ENCODE measurements at places on chromosomes 7 and 10. TPM values are rescaled to one million over a fixed set of nuclear protein-coding genes. Genes with fewer than 3 reads are reported as not detected.

DNA sequence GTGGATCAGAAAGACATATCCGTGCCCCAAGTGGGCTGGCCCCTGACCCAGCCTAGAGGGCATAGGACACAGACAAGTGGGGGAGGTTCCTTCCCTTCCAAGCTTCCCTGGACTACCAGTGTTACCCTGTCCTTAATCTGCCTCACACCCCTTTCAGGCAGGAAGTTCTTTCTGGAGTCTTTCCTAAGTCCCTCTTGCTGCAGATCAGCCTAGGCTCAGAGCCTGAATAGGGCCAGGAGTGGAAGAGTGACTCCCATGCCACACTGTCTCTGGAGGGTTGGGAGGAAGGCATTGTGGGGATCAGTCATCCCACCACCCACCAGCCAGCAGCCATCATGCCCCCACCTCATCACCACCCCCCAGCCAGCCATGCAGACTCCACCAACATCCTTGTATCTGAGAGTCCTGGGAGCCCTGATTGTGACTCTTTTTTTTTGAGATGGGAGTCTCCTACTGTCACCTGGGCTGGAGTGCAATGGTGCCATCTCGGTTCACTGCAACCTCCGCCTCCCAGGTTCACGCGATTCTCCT is 22.6 kb downstream of the POLL start:
- DNase-seq, result no peak

- no peak for DNase-seq
Measured at GRCh38 chr7:78315119-78315518, 516.5 kb downstream of the PHTF2 start.

DNA sequence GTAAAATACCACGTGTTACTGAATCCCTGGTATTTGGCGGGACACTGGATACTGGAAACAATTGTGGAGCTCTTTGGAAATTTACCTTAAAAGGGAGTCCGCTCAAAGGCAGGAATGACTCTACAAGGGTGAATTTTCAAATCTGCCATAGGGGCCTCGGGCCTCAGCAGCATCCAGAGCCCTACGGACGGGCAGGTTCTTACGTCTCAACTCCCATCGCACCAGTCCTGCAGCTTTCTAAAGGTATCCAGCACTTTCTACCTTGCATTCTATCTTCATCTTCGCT is 248 bp downstream of the PSPH start:
- no peak for DNase-seq

DNA sequence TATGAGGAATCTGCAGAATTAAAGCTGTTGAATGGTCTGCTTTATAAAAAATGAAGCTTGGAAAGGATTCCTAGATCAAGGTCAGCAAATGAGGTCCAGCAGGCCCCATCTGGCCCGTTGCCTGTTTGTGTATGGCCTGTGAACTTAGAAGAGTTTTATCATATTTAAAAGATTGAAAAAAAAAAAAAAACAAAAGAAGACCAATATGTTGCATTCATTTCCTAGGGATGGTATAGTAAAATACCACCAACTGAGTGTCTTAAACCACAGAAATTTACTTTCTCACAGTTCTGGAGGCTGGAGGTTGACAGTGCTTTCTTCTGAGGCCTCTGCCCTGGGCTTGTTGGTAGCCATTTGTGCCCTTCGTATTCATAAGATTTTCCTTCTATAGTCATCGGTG is 109.2 kb downstream of the PPP1R3A start:
- DNase-seq, result no peak

DNA sequence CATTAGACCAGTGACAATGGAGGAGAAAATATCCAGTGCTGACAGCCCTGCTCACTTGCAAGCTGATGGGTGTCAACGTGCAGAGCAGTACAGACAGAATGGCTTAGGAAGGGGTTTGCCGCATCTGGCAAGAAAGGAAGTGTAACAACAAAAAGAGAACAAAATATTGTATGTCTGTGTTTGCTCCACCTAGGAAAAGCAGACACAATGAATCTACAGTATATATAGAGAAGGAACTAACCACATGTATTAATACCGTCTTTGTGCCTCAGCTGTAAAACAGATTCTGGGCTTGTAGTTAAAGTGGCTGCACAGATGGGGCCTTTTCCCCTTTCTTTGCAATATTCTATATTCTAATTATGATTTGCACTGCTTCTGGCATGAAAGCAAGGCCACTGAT is 281.1 kb upstream of the MEOX2 start:
- DNase-seq, result no peak

- no peak for DNase-seq
Measured at GRCh38 chr7:506391-506831, 13.2 kb downstream of the PDGFA start.

GRCh38 chr10:91162495-91163268 is 57.8 kb upstream of the PCGF5 start:
- peak; percentile 74 for DNase-seq

DNA sequence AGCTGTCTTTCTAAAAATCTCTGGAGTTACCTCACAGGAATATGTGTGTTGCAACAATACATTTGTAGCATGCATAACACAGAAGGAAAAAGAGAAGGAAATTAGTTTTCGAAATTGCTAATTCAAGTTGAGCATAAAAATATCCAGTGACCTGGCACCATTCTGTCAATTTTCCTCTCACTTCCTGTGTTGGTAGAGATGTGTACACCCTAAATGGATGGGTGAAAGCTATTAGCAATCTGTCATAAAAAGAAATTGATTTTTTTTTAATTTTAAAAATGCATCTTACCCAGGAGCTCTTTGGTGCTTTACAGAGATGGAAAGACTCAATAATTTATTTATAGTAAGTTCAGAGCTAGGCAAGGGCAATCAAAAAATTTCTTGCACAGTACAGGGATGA is 333.3 kb upstream of the TMEM229A start:
- no peak for DNase-seq

GRCh38 chr7:55504967-55505658 is 67.2 kb downstream of the VOPP1 start:
- no peak for DNase-seq

DNA sequence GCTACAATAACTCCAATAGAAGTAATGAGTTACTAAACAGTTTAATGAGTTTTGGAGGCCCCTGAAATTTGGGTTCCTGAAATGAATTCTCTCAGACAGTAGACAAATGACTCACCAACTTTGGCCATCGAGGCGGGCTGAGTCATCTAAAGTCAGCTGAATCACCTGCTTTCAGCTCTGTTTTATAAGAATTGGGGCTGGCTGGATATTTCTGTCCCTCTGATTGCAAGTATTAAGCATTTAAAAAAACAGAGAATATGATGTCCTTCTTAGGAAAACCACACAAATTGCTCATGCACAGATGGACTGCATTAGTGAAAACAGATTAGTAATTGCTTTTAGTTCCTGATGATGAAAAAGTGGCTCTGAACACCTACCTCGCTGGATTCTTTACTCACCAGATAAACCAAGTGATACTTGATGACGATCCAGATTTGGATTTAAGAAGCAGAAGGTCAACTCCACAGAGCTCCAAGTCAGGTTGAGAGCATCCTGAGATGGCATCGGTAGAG is 59.1 kb downstream of the ZNF365 start:
- peak; percentile 81 for DNase-seq

DNA sequence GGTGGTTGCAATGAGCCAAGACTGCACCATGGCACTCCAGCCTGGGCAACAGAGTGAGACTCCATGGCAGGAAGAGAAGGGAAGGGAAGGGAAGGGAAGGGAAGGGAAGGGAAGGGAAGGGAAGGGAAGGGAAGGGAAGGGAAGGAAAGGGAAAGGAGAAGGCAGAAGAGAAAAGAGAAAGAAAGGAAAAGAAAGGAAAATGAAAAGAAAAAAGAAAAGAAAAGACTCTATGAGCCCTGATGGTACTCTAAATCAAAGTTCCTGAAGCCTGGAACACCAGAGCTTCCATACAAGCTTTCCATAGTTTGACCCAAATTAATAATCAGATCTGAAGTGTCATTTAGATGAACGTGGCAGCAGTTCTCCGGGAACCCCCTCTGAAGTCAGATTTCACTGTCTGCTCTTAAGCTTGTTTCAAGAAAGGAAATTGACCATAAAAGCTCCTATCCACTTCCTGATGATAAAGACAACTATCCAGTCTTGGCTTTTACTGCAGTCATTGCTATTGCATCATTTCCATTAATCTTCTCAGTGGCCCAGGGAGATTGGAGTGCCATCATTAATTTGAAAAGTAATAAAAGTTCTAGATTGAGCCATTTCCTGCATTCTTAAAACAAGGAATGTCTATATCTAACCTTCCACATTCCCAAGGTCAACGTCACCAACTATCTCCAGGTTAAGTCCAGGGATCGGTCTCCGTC is 44.2 kb upstream of the FRMD4A start:
- no peak for DNase-seq

DNA sequence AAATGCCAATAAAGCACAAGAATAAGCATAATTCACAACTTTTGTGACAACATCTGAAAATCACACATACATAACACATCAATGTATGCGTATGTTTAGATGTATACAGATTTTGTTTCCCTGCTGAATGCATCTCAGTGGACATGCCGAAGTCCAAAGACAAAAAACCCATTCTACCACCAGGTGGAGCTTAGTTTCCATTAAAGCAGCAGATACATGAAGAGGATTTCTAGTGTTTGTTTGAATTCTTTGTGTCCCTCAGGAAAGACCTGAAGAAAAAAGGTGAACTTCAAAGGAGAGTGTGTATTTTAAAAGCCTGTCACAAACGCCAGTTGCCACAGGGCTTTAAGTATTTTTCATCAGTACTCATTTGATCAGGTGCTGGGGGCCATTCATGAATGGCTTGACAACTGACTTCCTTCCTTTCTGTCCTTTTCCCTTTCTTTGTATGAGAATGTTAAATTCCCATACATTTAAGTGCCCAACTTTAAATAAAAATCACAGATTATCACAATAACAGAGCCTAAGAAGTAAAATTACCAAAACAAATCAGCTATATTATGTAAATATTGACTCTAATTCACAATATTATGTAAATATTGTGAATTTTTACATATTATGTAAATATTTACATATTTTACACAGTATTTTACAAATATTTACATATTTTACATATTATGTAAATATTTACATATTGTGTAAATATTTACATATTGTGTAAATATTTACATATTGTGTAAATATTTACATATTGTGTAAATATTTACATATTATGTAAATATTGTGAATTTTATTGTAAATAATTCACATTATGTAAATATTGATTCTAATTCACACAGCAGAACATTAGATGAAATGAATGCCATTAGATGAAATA is 343.0 kb downstream of the CRPPA start:
- DNase-seq, result no peak

- no peak for DNase-seq
Measured at GRCh38 chr7:106073701-106074100, 38.4 kb downstream of the SYPL1 start.

DNA sequence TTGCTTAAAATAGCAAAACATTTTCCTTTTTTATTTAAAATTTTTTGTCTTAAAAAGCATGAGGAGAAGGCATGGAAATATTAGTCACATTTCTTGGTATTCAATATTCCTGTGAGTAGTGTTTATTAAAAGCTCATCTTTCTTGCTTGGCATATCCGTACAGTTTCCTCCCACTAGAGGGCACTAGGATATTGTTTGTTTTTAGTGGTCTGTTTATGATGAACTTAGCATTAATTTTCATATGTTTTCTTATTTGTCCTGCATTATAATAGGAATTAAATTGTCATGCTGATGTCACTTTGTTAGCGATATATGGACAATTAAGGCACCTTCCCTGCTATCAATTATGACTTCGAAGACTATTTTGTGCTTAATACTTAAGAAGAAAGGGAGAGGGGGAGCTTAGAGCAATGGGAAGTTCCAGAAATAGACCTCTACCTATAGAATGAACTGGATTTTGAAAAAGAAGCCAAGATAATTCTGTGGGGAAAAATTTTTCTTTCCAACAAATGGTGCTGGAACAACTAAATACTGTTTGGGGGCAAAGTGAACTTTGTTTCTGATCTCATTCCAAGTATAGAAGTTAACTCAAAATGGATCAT is 91.0 kb upstream of the STRIP2 start:
- DNase-seq, result no peak

- no peak for DNase-seq
Measured at GRCh38 chr10:34134602-34135001, 680.5 kb downstream of the PARD3 start.

DNA sequence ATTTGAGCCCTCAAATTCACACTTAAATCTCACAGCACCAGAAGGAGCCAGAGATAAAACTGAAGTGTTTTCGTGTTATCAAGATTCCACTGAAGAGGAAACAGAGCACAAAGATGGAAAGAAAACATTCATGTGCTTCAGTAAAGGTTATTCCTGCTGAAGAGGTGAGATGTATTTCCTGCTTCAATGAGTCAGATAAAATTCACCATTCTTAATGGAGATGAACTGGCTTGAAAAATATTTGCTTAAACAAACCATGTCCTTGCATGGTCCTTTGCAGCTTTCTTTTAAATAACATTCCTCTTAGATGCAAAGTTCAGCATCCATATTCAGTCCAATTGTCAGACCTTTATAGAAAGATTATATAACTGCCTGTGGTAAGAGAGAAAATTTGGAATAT is 294.2 kb downstream of the IPMK start:
- DNase-seq, result no peak

GRCh38 chr10:133379152-133379800 is at the start of gene PAOX:
TSS of gene PAOX (plus strand) at chr10:133379262. CDS start at chr10:133379317, 55 bp downstream.
- peak; percentile 79 for DNase-seq

DNA sequence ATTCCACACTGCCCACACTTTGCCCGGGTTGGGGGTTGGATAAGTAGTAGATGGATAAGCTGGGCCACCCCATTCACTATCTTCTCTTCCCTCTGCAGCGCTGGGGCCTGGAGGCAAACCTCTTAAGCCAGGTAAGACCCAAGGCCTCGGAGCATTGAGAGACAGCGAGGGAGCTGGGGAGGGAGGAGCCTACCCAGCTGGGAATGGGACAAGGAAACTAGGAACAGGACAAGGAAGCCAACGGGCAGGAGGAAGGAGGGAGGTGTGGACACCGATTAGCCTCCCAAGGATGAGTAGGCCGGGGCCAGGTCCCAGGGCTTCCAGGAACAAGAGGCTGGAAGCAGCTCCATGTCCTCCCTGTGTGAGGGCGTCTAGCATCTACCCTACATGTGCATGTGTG is 9.6 kb downstream of the ELN start:
- DNase-seq, result no peak

DNA sequence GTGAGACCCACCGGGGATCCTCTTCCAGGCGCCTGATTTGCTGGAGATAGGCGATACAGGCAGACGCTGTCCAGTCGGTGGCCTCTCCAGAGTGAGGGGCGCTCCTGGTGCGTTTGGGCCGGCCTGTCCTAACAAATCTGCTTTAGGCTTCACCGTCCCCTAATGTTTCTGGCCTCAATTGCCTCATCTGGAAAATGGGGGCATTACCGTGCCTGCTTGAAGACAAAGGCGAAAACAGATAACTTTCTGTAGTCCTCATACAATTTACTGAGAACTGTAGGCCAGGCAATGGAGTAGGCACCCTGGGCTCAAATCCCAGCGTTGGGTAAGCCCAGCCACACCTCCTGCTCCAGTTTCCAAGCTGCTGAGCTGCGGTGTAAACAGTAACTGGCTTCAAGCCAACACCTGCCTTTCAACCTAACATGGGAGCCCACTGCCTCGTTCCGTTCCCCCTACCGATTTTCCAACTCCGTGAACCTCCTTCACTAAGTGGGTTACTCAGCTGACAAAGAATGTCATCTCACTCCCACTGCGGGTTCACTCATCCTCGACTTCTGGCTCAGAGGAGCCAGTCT is 589 bp upstream of the ZFAND4 start:
- DNase-seq, result no peak

- DNase-seq, result no peak
Measured at GRCh38 chr10:62511238-62511637, 137.1 kb downstream of the ZNF365 start.

LRRC18 gene
- not detected for total RNA-seq

CBLL1 gene
- total RNA-seq, result 40.4 TPM

KLHDC10 gene
- total RNA-seq, result 16.4 TPM

FAM25C gene
- total RNA-seq, result not detected
